ENCODE measurements at places on chromosomes 16 and 17.

DNA sequence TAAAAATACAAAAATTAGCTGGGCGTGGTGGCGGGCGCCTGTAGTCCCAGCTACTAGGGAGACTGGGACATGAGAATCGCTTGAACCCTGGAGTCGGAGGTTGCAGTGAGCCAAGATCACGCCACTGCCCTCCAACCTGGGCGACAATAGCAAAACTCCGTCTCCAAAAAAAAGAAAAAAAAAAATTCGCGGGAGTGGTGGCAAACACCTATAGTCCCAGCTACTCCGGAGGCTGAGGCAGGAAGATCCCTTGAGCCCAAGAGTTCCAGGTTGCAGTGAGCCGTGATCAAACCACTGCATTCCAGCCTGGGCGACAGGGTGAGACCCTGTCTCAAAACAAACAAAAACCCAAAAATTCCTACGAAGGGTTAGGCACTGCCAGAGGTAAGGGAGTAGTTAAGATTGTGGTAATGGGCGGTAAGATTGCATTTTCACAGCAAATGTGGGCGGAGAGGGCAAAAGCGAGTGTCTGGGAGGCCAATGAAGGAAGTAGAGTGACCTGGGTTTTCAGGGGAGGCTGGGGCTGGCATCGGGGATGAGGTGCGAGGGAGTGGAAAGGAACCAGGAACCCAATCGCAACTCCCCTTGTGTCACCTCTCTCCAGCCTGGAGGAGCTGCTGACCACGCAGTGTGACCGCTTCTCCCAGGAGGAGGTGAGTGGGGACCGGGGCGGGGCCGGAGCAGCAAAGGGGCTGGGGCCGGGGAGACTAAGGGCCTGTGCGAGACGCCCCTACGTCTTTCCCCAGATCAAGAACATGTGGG, 2.6 kb downstream of the MYL11 start:
- DNase-seq: no peak

DNA sequence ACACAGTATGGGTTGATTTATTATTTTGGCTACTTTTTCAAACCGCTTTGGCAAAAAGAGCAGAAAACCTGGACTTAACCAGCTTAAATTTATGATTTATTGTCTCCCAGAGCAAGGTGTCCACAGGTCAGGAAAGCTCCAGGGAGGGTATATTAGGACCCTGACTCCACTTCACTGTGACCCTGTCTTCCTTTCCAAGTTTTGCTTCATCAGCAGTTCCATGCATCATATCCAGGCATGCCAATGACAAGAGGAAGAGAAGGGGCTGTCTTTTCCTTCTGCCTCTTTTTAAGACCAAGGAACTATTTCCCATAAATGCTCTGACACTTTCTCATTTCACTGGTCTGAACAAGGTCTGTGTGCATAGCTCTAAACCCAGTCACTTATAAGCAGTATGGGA, 316.8 kb downstream of the CA10 start:
- no peak for DNase-seq

- no peak for DNase-seq
Measured at GRCh38 chr17:38768417-38768816, 15.9 kb downstream of the PSMB3 start.

GRCh38 chr16:65725156-65725845, 603.4 kb upstream of the CDH11 start:
- DNase-seq: no peak

DNA sequence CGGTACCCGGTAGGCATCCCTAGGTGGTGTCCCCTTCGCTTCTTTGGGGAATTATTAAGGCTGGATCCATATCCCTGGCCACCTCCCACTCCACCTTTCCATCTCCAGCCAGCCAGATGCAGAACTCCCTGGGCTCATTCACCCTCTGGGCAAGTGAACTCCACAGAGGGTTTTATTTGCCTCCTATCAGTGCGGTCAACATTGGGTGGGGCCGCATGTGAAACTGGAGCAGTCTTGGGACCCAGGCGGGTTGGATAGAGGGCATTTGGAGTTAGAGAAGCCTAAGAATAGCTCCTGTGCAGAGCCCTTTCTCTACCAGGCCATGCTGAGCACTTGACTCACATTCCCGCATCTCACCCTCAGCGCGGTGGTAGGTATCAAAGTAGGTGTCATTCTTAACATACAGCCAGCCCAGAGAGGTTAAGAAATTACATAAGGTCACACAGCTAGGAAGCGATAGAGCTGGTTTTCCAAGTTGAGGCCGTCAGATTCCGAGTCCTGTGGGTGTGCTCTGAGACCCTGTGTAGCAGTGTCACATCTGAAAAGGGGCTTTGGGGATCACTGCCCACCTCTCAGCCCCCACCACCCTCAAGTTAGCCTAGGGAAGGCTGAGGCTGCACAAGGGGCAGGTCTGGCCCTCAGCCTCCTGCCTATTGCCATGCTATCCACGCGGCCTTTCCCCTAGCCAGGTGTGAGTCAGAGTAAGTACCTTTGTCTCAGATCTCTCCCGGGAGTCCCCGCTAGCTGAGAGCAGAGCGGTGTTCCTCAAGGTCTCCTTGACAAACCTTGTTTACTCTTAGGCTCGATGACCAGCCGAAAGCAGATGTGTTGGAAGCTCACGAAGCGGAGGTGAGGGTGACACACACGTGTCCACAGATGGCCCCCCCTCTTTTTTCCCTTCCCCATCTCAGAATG, 26.9 kb upstream of the LGALS9 start:
- DNase-seq: no peak

DNA sequence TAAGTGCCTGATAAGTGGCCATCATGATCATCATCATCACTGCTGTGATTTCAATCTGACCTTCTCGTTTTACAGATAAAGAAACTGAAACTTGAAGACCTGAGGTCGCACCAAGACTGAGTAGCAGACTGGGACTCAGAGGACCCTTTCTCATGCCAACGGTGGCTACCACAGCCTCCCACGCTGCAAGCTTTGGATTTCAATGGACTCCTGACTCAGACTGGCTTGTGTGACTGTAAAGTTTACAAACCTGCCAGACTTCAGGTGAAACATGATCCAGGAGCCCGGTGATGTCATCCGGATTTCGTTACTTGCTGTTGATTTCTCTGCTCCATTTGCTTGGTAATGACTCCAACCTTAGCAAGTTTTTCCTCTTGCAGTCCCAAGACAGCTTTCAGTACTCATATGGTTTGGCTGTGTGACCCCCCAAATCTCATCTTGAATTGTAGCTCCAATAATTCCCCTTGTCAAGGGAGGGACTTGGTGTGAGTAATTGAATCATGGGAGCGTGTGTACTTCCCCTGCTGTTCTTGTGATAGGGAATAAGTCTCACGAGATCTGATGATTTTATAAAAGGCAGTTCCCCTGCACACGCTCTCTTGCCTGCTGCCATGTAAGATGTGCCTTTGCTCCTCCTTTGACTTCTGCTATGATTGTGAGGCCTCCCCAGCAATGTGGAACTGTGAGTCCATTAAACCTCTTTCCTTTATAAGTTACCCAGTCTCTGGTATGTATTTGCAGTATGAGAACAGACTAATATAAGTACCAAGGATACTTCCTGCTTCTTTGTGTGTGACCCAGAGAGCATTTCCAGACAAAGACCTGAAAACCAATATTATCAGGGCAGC, 26.7 kb upstream of the IRX6 start:
- no peak for DNase-seq

DNA sequence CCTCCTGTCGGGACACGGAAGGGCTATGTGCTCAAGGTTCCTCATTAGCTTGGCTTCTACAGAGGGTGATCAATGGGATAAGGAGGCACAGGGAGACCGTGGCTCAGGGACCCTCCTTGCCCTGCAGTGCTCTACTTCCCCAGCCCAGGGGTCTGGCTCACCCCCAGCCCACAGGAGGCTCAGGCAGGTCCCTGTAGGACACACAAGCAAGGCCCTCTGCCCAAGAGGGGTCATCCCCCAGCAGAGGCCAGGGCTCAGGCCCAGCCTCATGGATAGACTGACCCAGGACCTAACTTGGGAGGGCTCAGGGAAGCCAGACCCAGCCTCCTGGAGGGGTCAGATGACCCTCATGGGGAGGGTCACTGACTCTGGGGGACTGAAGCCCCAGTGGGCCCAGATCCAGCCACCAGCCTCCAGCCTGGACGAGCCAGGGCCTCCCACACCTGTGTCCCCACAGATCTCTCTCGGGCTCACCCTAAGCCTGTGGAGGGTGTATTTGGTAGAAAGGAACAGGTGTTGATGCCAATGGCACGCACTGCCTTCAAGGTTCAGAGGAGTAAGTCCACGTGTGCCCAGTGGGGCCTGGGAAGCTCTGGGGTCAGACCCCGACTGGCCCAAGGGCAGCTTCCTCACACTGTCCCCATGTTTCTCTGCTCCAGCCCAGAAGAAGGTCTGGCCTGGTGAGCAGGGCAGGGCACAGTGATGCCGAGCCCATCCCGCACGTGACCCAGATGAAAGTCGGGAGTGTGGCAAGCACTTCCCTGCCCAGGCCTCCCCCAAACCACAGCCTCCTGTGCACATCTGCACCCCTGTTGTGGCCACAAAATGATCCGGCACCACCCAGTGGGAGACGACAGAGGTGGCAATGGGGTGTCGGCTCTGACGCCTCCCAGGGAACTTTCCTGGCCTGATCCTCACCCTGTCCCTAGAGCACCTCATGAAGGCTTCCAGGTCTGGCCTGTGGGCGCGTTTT, 10.9 kb upstream of the KRTAP17-1 start:
- DNase-seq: no peak

- DNase-seq: no peak
Measured at GRCh38 chr16:11610580-11610979, 23.9 kb upstream of the LITAF start.

GRCh38 chr17:48565022-48565554, 13.1 kb downstream of the HOXB4 start:
- no peak for DNase-seq

DNA sequence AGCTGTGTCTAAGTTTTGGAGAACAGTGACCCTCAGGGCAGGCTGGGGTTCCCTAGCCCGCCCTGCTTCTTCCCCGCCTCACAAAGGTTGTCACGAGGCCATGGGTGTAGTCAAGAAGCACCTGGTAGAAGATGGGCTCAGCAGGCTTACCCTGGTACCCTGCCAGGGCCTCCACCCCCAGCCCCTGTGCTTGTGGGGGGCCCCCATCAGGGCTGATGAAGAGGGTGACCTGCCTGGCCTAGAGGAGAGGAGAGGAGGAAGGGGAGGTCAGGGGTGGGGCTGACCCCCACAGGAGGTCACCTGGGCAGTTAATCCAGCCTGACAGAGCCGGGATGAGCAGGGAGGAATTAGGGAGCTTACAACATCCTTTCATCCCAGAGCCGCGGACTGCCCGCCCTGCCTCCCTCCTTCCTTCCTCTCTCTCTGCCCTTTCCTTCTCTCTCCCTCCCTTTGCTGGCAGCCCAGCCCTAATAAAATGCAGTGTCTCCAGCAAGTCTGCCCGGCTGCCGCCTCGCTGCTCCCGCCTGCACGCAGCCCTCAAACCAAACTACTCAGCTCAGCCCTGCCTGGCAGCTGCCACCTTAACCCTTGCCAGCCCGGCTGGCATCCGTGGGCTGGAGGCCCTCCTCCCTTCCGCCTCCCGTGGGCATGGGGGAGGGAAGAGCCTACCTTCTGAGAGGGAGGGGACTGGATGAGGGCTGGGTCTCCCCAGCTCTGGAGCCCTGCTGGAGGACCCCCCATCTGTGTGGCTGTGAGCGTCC, 7.2 kb downstream of the DLX3 start:
- no peak for DNase-seq

DNA sequence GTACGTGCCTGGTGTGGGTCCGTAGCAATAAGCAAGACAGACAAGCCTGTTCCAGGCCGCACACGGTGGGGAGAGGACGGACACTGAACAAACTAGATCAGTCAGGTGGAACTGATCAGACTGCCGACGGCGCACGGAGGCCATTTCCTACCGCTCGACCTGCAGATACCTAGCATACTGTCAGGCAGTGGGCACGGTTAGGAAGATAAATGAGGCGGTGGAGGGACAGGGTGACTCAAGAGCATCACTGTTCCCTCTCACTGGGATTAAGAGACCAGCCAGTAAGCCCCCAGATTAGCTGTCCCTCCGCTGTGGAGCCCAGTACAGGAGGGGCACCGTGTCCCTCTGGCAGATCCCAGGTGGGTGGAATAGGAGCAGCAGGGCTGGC, 4.8 kb downstream of the AANAT start:
- no peak for DNase-seq

DNA sequence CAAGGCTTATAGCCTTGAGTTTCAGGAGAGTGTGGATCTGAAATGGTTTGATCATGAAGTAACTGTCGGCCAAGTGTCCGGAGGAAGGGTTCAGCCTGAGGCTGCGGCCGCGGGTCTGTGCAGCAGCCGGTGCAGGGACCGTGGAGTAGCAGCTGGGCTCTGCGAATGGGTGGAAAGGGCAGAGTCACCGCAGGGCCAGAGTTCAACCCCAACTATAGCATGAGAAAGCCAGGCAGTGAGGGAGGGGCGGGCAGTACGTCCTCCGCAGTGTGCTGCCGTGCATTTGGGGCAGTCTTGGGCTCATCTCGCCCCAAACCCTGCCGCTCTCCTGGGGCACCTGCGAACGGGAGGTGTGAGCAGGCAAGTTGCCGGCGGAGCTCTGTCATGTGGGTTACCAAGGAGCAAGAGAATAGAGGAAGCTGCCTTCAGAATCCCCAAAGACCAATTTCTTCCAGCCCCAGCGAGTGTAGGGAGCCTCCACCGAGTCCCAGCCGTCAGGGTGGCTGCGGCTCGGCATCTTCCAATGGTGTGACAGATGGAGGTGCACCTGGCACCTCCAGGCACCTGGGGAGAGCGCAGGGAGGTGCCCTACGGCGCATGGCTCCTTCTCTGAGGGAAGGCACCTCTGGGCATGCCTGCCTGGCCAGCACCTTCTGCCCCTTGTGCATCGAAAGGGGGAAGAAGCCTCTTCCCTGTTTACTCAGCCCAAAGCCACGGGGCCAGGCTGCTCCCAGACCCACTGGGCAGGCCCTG, 87.3 kb downstream of the RPA1 start:
- DNase-seq: no peak

DNA sequence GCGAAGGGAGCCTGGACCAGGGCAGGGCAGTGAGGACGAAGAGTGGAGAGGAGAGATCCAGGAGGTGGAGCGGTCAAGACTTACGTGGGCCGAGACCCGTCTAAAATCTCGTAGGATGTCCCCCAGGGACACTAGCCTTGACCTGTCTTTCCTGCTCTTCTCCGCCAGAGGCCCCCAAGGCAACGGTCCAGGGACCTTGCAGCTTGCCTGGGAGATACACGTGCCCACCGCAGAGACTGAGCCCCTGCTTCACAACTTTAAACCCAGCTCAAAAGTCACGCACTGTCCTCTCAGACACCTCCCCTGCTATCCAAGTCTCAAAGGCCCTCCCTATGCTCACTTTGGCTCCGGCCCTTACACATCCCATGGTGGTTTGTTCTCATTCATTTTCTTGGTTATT, 9.4 kb downstream of the TIGD7 start:
- DNase-seq: no peak

DNA sequence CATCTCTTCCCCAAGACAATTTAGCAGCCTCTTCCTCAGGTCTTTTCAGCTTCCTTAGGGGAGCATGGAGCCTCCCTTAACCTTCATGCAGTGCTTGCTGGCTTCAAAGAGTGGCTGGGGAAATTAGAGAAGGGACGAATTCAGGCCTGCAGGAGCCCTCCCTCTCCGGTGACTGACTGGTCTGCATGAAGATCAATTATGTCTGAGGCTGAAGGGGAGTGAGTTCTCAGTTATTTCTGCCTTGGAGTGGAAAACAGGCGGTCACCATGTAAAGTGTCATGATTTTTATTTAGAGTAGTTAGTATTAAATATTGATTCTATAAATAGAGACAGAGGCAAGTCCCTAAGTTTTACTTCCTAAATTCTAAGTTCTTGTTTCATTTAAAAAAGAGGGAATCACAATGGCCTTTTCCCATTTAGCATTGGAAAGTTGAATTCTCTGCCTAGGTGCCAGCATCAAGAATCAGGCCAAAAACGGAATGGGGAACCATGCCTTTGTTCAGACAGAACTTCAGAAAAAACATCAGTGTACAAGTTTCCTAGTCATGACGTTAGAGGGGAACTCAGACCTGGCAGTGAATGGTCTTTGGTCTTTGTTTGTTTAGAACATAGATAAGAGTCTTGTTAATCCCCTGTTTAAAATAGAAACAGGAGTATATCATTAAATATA, 4.4 kb downstream of the GABARAPL2 start:
- DNase-seq: no peak

All from putamen (tissue), 1 donor.